ENCODE measurements at places on chromosomes 3 and 15.

DNA sequence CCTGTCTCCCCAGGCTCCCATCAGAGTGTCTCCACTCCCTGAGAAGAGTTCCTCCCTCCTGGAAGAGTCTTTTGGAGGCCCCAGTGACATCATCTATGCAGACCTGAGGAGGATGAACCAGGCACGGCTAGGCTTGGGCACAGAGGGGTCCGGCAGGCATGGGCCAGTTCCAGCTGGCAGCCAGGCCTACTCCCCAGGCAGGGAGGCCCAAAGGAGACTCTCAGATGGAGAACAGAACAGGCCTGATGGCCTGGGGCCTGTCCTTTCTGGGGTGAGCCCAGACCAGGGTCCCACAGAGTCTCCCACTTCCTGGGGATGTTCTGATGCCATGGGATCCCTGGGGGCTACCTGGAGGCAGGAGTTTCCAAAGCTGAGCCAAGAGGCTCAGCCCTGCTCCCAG, 8.5 kb downstream of the SH2D7 start:
- DNase-seq: peak; percentile 26

DNA sequence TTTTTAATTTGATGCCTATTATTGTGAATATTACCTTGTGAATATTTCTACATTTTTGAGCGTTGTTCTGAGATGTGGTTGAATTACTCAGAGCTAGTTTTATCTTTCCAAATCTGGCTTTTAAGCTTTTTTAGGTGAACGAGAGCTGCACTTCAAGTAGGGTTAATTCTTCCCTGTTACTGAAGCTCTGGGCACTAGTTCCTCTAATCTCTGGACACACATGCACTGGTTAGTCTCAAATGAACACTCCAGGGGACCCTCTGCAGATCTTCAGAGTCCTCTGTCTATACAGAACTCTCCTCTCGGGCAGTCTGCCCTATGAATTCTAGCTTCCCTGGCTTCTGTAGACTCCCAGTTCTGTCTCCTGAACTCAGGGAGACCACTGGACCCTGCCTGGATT, 237.5 kb upstream of the TBC1D5 start:
- DNase-seq: no peak

GRCh38 chr3:155254445-155254844, 39.0 kb downstream of the STRIT1 start:
- no peak for DNase-seq

- DNase-seq: peak; percentile 46
These were observed 10.7 kb upstream of the CNTN6 start for GRCh38 chr3:1082108-1082507.

DNA sequence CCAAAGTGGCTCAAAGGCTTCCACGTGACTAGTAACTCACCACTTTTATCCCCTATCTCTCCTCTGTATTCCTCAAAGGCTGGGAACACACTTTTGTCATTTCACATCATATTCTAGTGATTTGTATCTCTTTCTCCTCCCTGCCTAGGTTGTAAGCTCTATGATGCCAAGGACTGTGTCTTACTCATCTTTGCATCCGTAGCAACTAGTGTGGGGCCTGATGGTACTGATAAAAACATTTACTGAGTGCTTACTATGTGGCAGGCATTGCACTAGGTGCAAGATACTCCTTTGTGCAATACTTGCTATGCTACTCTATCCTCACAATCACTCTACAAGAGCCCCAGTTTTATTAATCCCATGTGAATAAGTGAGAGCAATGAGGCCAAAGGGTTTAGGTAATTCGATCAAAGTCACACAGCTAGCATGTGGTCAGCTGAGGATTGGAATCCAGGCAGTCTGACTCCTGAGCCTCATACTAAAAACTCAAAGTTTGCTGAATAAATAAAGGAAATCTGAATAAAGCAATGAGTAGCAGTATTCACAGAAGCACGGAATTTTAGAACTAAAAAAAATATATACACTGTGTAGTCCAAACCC, 342.6 kb upstream of the ICE2 start:
- no peak for DNase-seq

DNA sequence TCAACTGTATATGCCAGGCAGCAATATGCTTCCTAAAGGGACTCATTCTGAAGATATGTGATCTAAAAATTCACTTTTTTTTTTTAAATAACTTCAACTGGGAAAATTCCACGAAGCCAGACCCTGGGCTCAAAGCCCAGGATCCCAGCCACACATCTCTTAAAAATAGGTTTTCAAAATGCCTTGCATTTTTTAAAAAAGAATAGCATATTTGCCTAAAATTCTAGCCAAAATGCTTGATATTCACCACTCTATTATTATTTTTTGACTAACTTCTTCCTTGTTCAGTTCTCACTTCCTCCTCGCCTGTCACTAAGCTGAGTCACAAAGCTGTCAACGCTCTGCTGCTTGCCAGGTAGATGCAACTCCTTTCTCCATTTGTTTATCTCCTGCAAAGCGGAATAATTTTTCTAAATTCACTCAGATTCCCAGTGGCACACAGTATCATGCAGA, 28.0 kb upstream of the VGLL4 start:
- DNase-seq: no peak

- DNase-seq: peak; percentile 28
These were observed 356.0 kb downstream of the SHQ1 start for GRCh38 chr3:72492240-72492639.

DNA sequence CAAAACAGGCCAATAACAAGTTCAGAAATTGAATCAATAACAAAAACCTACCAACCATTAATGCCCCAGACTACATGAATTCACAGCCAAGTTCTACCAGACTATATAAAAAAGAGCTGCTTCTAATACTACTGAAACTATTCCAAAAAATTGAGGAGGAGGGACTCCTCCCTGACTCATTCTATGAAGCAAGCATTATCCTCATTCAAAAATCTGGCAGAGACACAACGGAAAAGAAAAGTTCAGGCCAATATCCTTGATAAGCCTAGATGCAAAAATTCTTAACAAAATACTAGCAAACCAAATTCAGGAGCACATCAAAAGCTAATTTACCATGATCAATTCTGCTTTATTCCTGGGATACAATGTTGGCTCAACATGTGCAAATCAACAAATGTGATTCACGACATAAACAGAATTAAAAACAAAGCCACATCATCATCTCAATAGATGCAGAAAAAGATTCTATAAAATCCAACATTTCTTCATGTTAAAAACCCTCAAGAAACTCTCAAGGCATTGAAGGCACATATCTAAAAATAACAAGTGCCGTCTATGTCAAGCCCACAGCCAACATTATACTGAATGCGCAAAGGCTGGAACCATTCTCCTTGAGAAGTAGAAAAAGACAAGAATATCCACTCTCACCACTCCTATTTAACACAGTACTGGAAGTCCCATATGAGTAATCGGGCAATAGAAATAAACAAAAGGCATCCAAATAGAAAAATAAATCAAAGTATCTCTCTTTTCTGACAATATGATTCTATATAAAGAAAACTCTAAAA, 573.6 kb upstream of the GRM7 start:
- no peak for DNase-seq

- DNase-seq: no peak
These were observed 3.9 kb downstream of the ABHD6 start for GRCh38 chr3:58241306-58242044.

DNA sequence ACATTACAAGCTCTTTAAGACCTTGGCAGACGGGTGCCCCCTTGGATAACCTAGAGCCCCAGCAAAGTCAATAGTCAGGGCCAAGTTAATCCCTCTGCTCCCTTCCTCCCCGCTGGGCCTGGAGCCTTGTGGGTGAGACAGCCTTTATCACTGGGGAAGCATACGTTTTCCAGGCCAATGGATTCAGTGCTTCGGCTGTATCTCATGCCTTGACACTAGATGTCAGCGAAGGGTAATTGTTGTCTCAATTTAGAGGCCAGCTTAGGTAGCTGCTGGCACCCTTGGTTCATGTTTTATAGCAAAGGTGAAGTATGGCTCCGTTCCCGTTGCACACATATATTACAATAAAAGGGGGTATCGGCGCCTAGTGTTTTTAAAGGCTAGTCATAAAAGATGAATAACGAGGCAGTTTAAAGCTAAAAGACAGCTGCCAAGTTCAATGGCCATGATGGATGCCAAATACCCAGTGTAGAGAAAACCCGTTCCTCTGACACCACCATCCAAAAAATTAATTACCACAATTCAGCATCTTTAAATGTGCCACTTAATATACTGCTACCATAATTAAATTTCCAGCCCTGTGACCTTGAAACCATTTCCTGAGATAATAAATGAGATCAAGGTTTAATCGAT, 52.3 kb upstream of the BNIP2 start:
- DNase-seq: peak; percentile 23

DNA sequence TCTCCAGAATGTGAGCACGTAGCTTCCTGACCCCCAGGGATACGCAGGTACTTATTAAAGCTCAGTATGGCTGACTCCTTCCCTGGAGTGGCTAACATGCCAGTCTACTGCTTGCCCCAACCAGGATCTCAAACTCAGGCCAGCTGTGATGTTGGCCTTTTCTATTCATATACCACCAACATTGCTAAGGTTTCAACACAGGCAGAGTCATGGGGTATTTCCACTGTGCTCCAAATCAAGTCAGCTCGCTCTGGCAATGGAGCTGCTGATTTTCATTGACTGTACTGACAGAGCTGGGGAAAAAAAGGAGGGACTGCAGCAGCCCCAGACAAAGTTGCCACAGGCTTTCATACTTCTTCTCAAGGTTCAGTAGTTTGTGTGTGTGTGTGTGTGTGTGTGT, 87.0 kb downstream of the CFAP20DC start:
- DNase-seq: no peak

- no peak for DNase-seq
These were observed 27.6 kb downstream of the XYLB start for GRCh38 chr3:38374221-38374620.

DNA sequence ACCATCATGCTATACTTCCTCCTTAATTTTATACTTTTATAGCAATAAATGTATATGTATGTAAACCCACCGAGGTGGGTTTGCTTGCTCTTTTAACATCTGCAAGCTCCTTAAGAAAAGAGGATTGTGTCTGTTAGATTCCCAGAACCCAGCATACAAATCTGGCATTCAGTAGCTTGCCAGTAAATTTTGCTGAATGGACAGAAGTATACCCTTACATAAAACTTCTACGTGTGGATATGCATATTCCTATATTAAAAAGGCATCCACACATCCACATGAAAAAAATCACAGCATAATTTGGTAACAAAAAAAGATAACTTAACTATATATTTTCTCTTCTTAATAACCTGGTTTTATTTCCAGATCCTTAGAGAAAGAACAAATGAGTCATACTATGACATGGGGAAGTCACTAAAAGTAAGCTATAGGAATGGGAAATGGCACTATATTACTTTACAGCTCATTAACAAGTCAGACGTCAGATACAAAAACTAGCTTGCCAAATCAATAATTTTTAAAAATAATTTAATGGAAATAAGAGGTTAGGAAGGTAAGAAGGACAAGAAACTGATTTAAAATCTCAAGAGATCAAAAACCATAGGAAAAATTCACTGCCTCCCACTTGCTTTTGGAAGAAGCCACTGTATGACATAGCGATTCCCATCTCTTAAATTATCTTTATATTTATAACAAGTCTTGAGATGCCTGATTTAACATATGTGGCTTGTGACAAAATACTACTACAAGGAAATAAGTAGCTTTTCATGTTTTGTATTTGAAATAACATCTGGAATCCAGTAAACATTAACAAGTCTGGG, 68.7 kb downstream of the SUMF1 start:
- no peak for DNase-seq

DNA sequence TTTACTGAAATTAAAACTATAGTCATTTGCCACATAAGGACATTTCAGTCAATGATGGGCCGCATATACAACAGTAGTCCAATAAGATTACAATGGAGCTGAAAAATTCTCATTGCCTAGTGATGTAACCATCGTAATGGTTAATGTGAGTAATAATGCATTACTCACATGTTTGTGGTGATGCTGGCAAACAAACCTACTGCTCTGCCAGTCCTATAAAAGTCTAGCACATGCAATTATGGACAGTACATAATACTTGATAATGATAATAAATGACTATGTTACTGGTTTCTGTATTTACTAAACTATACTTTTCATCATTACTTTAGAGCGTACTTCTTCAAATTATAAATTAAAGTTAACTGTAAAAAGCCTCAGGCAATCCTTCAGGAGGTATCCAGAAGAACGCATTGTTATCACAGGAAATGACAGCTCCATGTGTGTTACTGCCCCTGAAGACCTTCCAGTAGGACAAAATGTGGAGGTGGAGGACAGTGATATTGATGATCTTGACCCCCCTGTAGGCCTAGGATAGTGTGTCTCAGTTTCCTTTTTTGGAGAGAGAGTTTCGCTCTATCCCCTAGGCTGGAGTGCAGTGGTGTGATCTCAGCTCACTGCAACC, 102.7 kb downstream of the ATP1B3 start:
- DNase-seq: no peak

DNA sequence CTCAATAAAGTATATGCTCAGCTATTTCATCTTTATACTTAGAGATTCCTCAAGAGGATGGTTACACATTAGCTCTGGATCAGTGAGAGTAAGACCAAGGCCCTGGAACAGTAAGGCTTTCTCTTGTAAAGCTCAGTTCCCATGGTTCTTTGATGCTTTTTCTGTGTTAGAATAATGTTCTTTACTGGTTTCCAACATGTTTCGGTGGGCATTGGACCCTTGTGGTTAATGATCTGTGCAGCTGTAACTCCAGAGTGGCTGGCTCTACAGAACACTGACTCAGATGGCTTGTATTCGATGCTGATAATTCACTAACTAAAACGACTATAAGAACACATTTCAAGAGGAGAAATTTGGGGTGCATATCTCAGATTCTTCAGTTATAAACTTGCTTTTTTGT, 114.7 kb downstream of the AKAP13 start:
- no peak for DNase-seq

DNA sequence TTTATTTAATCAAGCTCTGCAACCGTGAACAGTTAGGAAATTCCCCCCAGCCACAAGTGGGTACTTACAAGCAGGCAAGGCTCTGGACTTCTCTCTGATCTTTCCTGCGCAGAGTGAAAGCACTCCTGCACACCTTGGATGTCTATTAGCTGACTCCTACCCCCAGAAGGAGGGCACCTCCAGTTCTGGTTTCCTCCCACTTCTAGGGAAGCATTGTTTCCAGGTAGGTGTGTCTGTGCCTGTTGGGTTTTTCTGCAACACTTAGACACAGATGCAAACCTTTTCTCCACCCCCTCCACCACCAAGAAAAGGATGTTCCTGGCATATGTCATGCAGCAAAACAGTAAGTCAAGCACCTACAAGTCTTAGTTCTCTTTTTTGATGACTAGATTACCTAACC, at the start of gene ZBED2:
TSS of gene ZBED2 (minus strand) at position 115 of the 400 bp plus-strand sequence. CDS start 1,145 bp downstream, outside the sequence.
- no peak for DNase-seq

- no peak for DNase-seq
These were observed 17.0 kb downstream of the CHRM5 start for GRCh38 chr15:33985287-33985686.

GRCh38 chr3:162138509-162138908, 641.9 kb downstream of the OTOL1 start:
- DNase-seq: no peak

GRCh38 chr15:70383856-70384255, 286.1 kb upstream of the TLE3 start:
- DNase-seq: no peak

- DNase-seq: no peak
These were observed 242.0 kb upstream of the NSMCE3 start for GRCh38 chr15:29511663-29512062.
